ENCODE measurements at places on chromosomes 3 and 15.

GRCh38 chr15:47661661-47662180, 55.6 kb upstream of the SEMA6D start:
- no peak for DNase-seq

GRCh38 chr3:9700536-9700935, 3.1 kb upstream of the CPNE9 start:
- no peak for DNase-seq

DNA sequence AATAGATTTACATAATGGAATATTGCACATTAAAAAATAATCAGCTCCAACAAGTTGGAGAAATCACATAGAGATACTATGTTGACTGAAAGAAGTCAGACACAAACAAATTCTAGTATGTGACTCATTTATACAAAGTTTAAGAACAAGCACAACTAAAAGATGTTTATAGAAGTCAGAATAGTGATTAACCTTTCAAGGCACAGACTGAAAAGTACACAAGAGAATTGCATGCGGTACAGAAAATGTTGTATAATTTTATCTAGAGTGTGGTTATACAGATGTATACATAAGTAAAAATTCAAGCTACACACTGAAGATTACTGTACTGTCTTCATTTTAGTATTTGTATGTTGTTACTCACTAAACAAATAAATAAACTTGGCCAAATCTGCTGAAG, 19.3 kb upstream of the ATOSA start:
- no peak for DNase-seq

GRCh38 chr15:89442671-89443307, 53.6 kb downstream of the RHCG start:
- no peak for DNase-seq

GRCh38 chr15:74788683-74789151, 6.8 kb downstream of the CSK start:
- no peak for DNase-seq

DNA sequence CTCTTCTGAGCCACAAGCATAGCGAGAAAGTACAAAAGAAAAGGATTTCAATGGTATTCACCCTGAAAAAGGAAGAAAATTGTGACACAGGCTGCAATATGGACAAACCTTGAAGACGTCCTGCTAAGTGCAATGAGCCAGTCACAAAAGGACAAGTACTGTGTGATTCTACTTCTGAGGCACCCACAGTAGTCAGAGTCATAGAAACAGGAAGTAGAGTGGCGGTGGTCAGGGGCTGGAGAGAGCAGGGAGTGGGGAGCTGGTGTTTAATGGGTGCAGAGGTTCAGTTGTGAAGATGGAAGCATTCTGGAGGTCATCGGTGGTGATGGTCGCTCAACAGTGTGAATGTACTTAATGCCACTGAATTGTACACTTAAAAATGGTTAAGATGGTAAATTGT, 180.5 kb downstream of the APBA2 start:
- no peak for DNase-seq

Data from stimulated activated CD4-positive, alpha-beta T cell treated with anti-CD3 and anti-CD28 coated beads, Interleukin-1b, Interleukin-23, amount 100 ng/mL, for 1 hour (primary cell).